ENCODE measurements at places on chromosomes 13 and 19.

DNA sequence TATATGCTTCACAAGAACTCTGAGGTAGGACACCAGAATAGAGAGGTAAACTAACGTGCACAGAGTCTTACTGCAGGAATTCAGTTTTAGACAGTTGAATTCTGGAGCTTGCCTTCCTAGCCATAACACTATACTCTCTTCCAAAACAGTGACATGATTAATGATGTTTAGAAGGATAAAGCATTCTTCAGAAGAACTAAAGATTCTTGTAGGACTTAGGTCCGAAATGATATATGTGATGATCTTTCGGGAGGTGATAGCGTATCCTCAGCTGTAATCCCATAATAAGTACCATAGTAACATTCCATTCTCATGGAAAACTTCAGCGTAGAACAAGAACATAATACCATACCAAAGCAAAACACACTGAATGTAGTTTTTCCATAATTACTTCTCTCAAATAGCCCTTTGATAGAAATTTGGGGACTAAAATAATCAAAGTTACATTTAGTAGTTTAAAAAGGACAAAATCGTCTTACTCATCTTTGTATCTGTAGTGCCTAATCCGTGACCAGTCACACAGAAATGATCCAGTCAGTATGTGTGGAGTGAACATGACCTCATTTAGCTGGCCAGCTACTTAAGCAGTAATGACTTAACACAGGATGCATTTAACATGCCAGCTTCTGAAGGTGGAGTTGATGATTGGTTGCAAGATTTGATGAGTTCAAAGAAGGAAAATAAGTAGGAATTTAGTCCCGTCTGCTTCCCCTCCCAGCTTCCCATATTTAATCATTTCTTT lies 38.4 kb downstream of the PIBF1 start:
- no peak for DNase-seq

GRCh38 chr13:43368003-43368402 lies 344.6 kb downstream of the DNAJC15 start:
- DNase-seq = no peak

DNA sequence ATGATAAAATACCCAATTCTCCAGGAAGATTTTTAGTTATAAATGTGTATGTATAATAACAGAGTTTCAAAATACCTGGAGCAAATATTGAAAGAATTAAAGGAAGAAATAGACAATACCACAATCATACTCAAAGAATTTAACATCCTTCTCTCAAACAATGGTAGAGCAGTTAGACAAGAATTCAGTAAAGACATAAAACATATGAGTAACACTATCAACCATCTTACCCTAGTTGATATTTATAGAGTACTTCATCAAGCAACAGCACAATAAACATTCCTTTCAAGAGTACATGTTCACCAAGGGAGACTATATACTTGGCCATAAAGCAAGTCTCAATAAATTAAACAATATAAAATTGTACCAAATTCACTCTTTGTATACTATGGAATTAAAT lies 108.4 kb downstream of the DLEU7 start:
- no peak for DNase-seq

DNA sequence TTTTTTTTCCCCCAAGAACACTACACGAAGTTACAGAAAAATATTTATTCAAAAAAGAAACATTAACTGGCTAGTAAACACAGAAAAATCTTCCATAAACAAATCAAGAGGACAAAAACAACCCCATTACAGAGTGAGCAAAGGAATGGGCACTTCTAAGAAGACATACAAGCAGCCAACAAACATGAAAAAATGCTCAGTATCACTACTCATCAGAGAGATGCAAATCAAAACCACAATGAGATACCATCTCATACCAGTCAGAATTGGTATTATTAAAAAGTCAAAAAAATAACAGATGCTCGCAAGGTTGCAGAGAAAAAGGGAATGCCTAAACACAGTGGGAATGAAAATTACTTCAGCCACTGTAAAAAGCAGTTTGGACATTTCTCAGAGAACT lies 131.7 kb downstream of the UGGT2 start:
- DNase-seq = no peak

DNA sequence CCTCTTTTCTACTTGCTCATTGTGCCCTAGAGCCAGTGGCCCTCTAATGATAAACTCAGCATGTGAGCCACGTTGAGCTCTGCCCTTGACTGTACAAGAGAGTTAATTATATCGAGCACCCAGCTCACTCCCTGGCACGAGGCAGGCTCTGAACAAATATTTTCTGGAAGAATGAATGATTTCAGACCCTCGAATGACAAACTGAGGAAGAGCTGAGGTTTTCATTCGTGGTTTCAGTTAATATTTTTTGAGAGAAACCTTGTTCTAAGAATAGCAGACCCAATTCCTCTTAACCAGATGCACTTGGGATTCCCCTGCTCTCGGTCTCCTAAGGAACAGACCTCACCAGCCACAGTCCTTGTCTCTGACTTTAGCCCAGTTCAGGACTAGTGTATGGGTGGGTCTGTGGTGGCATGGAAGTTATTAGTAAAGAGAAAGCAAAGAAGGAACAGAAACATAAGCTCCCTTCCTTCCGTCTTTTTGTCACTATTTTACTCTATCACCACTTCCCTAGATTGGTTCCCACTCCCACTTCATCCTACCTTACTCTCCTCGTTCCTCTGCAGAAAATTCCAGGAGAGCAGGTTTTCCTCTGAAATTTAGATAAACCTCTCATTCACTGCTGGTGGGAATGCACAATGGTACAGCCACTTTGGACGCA lies 22.1 kb upstream of the WDFY2 start:
- no peak for DNase-seq

GRCh38 chr19:9958379-9958821 lies 22.1 kb upstream of the OLFM2 start:
- no peak for DNase-seq

GRCh38 chr13:64793131-64793530 lies 2437.0 kb downstream of the PCDH9 start:
- DNase-seq = no peak

DNA sequence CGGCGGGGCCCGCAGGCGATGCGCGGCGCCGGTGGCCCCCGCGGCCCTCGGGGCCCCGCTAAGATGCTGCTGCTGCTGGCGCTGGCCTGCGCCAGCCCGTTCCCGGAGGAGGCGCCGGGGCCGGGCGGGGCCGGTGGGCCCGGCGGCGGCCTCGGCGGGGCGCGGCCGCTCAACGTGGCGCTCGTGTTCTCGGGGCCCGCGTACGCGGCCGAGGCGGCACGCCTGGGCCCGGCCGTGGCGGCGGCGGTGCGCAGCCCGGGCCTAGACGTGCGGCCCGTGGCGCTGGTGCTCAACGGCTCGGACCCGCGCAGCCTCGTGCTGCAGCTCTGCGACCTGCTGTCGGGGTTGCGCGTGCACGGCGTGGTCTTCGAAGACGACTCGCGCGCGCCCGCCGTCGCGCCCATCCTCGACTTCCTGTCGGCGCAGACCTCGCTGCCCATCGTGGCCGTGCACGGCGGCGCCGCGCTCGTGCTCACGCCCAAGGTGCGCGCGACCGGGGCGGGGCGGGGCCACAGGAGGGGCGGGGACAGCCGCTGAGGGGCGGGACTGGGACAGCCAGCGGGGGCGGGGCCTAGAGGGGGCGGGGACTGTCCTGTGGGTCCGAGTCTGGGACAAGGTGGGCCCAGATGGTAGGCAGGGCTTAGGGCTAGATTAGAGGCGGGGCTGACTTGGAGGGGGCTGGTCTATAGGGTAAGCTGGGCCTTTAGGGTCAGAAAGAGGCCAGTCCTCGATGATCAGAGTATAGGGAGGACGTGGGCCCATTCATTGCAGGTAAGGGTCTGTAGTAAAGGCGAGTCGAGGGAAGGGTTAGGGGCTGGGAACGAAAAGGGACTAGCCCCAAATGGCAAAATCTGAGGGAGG lies 5.1 kb downstream of the GRIN2D start:
- peak; percentile 32 for DNase-seq

DNA sequence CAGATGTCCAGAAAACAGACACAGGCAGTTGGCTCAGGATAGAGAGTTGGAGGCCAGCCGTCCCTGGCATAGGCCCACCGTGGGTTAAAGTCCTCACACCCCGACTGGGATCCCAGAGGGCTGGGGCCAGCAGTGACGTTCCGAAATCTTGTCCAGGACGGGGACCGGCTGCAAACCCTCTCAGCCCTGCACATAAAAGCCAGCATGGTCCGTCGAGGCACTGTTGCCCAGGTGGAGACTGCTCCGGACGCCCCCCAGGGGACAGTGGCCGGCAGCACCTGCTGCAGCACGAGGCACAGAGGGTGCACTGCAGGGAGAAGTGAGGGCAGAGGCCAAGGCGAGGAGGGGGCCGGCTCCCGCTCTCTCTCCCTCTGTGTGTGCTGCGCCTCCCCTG lies 4.3 kb upstream of the IFNL2 start:
- DNase-seq = no peak

DNA sequence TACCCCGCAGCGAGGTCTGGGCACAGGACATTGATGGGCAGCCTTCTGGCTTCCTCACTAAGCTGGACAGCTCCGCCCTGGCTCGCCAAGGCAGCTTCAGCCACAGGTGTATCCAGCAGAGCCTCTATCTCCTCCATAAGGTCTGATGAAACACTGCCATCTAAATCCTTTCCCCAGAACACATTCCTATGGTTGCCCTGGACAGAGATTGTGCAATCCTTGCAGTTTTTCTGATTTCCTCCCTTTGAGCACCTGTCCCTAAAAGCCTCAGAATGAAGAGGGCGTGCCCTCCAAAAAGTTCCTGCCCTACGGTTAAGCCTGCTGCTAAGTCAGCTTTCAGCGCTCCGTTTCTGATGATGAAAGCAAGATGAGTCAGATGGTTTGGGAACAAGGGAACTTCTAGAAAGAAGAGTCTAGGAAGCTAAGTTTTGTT lies 21.0 kb downstream of the CLEC4M start:
- no peak for DNase-seq

- DNase-seq = no peak
Observed at GRCh38 chr19:46374536-46375475, 27.9 kb downstream of the PPP5C start.

- no peak for DNase-seq
Observed at GRCh38 chr13:59745392-59745788, 418.3 kb downstream of the DIAPH3 start.

- DNase-seq = no peak
Observed at GRCh38 chr13:31261241-31261640, 61.5 kb downstream of the B3GLCT start.
